ENCODE measurements at places on chromosomes 16 and 17. TPM values are rescaled to one million over a fixed set of nuclear protein-coding genes. Genes with fewer than 3 reads are reported as not detected.

CCL22 gene
- 0.06 TPM for total RNA-seq

DHX8 gene
- 39.7 TPM for total RNA-seq

RPL13 gene
- 4,292 TPM for total RNA-seq

TP53TG3F gene
- not detected for total RNA-seq

CD79B gene
- not detected for total RNA-seq

Measured in A549 treated with CORT108297 at 1 μM for 4 hours (cell line).